ENCODE measurements at places on chromosomes 4 and X.

DNA sequence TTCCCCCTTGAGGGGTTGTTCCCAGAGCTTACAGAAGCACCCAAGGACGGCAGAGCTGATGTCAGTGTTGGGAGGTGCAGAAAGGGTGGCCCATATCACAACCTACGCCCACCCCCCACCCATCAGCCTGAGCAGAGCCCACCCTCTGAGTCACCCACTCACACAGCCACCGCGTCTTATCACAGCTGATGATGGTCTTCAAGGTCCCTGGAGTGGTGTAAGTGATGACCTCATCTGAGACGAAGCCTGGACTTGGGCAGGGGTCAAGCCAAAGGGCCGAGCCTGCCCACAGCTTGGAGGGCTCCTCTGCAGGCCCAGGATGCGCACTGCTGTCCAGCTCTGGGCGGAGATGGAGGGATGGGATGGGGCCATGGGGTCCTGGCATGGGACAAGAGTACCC lies 3.0 kb upstream of the HTRA3 start:
- no peak for DNase-seq

GRCh38 chr4:87151730-87152129 lies 68.7 kb downstream of the KLHL8 start:
- no peak for DNase-seq

DNA sequence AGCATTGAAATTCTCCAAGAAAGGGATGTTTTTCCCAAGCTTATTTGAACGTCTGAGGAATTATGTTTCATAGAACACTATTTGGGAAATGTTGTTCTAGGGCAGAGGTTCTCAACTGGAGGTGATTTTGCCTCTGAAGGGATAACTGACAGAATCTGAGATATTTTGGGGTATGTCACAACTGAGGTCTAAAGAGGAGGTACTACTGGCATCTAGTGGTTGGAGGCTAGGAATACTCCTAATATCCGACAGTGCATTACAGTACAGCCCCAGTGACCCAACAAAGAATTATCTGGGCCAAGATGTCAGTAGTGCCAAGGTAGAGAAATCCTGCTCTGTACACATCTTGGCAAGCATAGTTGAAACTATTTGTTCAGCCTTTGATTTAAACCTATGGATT lies 6.4 kb downstream of the HSPA4L start:
- no peak for DNase-seq

DNA sequence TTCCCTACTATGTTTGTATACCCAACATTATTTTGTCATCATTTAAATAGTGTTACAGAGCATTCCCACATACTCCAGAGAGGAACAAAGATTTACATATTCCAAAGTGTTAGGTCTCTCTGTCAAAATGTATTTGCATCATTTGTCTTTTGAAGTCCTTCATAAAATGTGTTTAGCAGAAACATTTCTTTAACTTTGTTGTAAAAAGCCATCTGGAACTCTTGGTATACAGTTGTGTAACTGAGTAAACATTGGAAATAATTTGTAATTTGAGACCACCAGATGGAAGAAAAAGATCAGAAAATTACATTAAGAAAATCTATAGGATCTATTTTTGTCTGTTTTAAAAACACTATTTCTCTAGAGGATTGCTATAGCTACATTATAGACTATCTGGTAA lies 56.6 kb upstream of the ALB start:
- no peak for DNase-seq

GRCh38 chrX:133544778-133545177 lies 129.5 kb upstream of the GPC4 start:
- DNase-seq: no peak

DNA sequence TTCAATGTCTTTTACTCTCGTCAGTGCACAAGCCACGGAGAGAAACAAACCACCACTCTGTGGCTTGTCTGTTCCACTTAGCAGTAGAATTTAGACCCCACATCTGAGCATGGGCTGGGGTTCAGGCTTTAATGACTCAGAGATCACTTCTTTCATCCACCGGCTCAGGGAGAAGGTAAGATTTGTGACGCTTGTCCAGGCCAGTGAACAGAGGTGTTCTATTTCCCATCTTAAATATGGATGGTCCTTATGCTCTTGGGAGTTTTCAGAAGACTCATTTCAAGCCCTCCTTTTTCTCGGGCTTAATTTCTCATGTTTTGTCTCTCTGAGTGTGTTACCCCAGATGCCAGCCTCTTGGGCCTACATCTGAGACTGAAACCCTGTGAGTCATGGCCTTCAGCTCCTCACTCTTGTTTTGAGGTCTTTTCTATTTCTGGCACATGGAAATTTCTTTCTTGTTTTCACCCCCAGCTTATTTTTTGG lies 127.4 kb upstream of the SFRP2 start:
- no peak for DNase-seq

- DNase-seq: no peak
Observed at GRCh38 chr4:189048119-189048518, 892.6 kb upstream of the FRG1 start.

DNA sequence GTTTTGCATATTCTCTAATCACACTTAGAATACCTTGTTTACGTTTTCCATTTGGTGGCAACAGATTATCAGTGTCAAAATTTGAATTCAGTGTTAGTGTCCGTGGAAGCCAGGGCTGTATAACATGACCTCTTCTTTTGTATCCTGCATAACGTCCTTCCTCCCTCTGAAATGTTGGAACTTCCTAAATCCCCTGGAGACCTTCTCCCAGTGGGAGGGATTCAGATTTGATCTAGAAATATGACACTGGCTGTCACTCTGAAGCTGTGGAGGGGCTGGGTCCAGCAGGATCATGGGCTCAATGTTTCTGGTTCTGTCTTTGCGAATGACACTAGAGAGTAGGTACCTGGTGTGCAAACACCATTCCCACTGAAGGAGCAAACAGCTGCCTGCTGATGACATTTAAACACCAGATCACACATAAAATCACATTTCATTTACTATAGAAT lies 850 bp upstream of the CXCL3 start:
- DNase-seq: no peak

DNA sequence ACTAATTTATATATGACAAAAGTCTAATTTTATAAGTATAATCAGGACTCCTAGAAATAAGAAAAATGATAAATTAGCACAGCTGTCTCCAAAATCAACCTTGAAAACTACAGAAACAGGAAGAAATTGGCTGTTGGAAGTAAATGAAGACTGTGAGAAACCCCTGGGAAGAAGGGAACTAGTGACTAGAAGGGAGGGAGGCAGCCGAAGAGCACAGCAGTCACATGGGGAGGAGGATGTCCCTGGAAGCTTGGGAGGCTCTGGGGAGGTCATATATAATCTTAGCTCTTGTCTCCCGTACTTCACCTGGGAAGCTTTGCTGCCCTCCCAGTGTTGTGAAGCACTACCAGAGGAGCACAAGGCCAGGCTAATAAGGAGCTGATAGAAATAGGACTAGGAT lies 8.9 kb upstream of the TMA16 start:
- no peak for DNase-seq

DNA sequence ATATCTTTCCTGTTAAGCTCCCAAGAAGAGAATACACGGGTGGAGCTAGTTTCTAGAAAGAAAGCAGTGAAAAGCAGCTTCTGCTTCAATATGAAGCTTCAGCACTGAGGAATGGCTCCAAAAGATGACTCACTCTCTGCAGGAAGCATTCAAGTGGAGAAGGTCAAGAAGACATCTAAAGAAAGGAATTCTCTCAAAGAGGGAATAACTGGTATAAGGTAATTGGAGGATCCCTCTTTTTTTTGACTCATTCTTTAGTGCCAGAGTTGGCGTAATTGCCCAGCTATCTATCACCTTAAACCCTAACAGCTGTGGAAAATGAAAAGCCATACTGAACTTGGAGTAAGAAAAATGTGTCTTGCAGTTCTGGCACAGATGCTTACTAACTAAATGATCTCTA lies 3.5 kb downstream of the EDA2R start:
- no peak for DNase-seq

GRCh38 chr4:41458689-41459088 lies 79.3 kb upstream of the LIMCH1 start:
- no peak for DNase-seq

DNA sequence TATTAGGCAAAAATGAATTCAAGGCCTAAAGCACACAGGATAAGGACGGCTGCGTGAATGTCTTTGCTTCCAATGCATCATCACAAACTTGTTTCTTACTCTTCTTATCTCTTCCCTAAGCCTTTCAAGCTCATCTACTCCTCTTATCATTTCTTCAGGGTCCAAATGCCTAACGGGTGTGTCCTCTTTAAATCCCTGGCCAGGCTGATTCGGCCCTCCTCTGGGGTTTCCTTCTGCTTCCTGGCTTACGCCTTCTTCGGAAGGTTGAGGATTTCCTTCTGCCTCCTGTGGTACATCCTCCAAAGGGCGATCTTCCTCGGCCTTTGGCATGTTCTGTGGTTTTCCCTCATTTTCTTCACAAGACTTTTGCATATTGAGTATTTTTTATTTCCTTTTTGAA lies 1.3 kb downstream of the TCEAL8 start:
- no peak for DNase-seq

- DNase-seq: no peak
Observed at GRCh38 chrX:115232933-115233496, 881 bp downstream of the LRCH2 start.

DNA sequence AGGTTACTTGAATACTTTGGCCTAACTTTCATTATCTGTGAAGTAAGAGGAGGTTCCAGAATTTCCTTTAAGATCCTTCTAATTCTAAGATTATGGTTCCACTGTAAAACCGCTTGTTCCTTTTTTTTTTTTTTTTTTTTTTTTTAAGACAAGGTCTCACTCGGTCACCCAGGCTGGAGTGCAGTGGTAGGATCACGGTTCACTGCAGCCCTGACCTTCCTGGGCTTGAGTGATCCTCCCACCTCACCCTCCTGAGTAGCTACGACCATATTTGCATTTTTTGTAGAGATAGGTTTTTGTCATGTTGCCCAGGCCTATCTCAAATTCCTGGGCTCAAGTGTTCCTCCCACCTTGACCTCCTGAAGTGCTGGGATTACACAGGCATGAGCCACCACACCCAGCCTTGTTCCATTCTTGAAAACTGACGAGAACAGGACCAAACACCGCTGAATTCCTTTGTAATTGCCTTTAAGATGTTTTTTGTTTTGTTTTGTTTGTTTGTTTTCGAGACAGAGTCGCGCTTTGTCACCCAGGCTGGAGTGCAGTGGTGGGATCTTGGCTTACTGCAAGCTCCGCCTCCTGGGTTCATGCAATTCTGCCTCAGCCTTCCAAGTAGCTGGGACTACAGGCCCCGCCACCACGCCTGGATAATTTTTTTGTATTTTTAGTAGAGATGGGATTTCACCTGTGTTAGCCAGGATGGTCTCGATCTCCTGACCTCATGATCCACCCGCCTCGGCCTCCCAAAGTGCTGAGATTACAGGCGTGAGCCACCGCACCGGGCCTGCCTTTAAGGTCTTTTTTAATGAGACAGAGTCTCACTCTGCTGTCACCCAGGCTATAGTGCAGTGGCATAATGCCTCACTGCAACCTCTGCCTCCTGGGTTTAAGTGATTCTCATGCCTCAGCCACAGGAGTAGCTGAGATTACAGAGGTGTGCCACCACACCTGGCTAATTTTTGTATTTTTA lies 6.8 kb downstream of the PDS5A start:
- no peak for DNase-seq

DNA sequence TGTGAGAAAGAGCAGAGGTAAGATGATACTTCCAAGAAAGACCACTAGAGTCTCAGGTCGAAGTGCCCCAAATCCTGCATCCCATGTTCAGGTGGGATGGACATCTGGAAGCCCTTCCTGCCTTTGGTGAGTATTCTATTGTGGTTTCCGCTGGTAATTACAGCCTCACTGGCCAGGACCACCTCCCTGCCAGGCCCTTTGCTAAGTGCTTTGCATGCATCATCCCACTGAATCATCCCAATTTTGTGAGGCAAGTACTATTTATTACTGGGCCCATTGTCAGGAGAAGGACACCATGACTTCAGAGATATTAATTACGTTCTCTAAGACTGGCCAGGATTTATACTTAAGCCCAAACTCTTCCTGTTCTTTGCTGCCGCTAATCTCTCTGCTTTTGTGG lies 10.7 kb upstream of the PASD1 start:
- no peak for DNase-seq

DNA sequence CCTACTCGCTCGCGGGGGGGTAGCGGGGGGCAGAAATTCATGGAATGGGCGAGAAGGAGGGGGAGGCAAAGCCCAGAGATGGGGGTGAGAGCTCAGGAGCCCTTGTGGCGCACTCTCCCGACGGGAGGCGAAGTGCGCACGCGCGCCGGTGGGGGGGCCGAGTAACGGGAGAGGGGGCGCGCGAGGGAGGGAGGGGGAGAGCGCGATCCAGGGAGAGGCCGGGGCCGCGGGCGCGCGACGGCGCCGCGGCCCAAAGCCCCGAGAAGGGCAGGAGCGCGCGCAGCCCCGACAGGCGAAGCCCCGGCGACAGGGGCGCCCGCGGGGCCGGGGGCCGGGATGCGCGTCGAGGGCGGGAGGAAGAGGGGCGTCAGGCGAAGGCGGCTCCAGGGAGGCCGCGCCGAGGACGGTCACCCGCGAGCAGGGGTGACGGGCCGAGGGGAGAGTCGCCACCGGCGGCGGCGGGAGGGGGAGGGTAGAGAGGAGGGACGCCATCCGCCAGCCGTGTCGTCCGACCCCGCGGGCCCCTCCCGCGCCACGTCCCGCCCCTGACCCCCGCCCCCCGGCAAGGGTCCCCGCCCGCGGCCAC lies 421 bp downstream of the MECP2 start:
- peak; percentile 63 for DNase-seq

GRCh38 chr4:156547439-156547838 lies 424.2 kb downstream of the PDGFC start:
- no peak for DNase-seq

DNA sequence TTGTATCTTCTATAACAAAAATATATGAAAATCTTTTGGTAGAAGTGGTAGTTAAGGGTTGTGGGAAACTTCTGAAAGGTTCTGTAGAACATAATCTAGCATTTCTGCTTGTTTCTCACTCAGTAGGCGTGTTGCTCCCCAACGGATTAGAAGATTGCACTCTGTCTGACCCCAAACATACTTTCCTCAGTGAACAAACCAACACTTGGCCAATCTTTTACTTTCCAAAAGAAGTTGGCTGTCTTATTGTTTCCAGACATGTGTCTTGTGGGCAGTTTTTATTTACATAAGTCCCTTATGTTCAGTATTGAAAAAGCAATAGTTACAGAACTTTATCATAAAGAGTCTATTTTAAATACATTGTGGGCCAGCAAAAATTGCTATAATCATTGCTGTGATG lies 312.8 kb upstream of the EPHA5 start:
- DNase-seq: no peak

DNA sequence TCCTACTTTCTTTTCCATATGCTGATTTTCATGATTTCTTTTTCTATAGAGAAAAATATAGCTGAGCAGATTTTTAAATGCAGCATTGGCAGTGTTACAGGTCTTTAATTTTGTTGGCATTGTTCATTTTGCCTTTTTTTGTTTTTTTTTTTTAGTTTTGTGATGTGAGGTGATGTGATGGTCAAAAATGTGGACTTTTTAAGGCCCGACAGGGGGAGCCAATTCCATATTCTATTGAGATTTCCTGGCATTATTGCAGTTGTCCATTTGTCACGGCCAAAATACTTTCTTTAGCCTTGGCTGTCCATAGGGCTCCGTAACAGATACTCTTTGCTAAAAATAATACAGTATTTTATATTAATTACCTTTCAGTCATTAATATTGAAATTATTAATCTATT lies 47.8 kb downstream of the SLIT2 start:
- no peak for DNase-seq

GRCh38 chr4:24980064-24980690 lies 50.6 kb downstream of the LGI2 start:
- peak; percentile 7 for DNase-seq

- no peak for DNase-seq
Observed at GRCh38 chr4:85391071-85391470, 83.9 kb upstream of the ARHGAP24 start.
